Osteoblast (primary cell): ENCODE measurements at places on chromosomes 5 and 9.

DNA sequence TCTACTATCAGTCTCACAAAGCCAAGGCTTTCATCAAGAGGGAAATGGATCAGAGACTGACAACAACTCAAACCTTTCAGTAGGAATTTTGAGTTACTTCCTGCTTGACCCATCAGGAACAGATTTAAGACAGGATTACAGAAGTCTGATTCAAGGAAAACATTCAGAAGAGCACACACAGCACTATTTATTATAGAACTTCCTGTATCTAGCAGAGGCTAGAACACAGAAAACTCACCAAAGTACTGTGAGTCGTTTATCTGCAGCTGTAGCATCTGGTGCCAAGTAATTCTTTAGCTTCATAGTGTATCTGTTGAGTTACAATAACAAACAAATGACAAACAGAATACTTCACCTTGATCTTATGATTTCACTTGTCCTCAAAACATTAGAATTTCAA is 13.8 kb downstream of the LEAP2 start:
- DNase-seq: no peak

GRCh38 chr5:26843677-26844076 is 194.7 kb downstream of the CDH9 start:
- no peak for DNase-seq

- no peak for DNase-seq
These were observed 49.2 kb downstream of the ANXA1 start for GRCh38 chr9:73200694-73201452.

- DNase-seq: no peak
These were observed 85.2 kb downstream of the ANKRD33B start for GRCh38 chr5:10648806-10649665.

- peak; percentile 64 for DNase-seq
These were observed 145.5 kb upstream of the MAP3K1 start for GRCh38 chr5:56669534-56670483.

- DNase-seq: no peak
These were observed 57.7 kb downstream of the MTMR12 start for GRCh38 chr5:32254881-32255539.

DNA sequence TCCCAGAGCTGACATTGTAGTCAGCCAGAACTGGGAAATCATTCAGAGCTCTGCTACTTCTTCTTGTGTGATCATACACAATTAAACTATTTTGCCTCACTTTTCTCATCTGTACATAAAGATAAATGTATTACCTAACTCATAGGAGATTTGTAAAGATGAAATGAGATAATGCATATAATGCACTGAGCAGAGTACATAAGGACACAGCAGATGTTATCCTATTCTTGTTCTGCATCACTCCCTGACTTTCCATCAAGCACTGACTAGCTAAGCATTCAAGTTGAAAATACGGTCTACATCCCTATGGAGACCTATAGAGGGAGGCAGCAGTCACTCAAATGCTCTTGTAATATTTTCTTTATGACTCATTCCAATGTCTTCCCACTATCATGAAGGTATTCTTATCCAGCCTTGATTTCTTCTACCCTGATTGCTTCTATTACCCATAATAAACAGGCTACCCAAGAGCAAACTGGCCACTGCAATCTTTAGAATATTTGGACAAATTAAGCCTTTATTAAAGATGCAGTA is 16.3 kb upstream of the PRR16 start:
- DNase-seq: no peak

DNA sequence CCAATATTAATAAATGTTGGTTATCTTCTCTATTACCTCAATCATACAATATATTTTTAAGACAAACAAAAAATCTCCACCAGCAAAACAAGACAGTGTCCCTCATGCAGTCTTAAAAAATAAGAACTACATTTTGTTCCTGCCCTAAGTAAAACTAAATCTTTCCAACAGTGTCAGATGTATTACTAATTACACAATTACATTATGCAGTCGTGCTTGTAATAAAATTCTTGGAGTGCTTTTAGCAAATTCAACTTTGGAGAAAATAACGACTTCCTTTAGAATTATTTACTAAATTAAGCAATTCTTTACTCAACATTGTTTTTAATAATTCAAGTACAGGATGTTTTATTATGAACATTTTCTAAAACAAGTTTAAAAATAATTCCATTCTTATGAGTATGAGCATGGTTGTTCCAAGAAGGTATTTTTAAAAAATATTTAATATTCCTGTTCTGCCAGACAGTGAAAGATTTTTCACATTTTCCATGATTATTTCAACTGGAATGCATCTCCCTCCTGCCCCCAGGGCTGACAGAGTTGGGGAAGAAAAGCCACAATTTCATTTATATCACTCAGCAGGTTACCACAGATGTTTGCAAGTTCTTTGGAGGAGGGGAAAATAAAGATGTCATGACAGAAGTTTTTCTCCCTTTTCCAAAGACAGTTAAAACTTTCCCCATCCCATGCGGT is 137.9 kb downstream of the FAM114A2 start:
- peak; percentile 63 for DNase-seq

- no peak for DNase-seq
These were observed 25.4 kb upstream of the MYOT start for GRCh38 chr5:137842296-137842695.

DNA sequence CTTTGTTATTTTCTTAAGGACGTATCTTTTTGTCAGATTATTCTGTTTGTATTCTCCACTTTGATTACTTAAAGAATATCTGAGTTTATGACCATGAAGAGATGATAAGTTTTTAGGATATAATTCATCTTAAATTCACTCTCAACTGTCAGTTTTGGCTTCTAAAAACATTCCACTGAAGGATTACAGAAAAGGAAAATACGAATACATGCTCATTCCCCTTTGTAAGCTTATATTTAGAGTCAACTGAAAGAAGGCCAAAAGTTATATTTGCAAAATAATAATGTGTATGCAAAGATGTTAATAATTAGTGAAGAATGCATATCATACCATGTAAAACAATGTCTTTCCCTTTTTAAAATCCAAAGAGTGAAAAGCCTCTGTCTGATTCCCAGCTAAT is 52.5 kb downstream of the ZNF474 start:
- DNase-seq: no peak

GRCh38 chr5:97670447-97670846 is 487.4 kb upstream of the RIOK2 start:
- DNase-seq: no peak

DNA sequence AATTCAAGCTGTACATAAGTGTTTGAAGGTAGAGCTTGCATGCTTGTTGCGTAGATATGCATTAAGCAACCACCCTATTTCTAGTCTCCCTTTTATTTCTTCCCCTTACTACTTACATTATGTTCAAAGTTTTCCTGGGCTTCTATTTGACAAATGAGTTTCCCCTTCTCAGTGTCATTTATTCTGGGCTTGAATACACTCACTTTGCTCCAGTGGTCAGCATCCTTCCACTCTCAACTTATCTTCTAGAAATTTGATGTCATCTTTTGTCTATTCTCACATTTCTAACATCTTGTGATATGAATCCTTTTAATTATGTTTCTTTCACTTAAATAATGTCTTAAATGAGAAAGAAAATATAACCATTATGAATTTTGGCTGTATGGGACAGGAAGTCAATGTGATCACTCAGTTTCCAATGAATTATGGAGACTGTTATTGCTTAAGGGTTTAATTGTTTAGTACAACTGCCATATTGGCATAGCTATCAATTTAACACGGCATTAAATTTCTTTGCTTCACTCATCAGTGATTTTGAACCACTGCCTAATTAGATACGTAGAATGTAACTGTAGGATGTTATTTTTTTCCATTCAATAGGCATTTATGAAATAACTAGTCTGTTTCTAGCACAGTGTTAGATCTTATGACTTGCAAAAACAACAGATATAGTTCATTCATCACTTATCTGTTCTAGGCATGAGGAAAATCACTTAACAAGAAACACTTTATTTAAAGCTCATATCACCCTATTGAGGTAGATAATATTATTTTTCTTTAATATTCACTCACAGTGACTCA is 105.5 kb upstream of the CDH12 start:
- no peak for DNase-seq

GRCh38 chr5:132308701-132309100 is 14.5 kb downstream of the SLC22A4 start:
- DNase-seq: no peak

GRCh38 chr9:11618241-11618805 is 1005.5 kb upstream of the PTPRD start:
- no peak for DNase-seq

GRCh38 chr9:26892251-26893029 is at the start of gene CAAP1:
CAAP1 (minus strand) TSS chr9:26892802; CDS start chr9:26892715, 87 bp downstream.
- DNase-seq: peak; percentile 97
